ENCODE measurements at places on chromosomes 11 and 22.

DNA sequence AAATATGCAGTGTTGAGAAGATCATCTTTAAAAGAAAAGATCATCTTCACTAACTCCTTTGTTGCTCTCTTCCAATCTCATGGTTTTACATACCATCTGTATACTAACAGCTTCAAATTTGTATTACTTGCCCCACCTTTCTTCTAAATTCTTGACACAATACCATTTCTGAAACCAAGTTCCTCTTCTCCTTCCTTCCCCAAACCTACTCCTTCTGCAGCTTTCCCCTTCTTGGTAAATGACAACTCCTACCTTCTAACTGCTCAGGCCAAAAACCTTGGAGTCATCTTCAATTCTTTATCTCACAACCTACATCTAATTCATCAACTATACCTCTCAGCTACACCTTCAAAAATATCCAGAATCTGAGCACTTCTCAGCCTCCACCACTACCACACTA is 9.3 kb downstream of the PRCP start:
- no peak for DNase-seq

DNA sequence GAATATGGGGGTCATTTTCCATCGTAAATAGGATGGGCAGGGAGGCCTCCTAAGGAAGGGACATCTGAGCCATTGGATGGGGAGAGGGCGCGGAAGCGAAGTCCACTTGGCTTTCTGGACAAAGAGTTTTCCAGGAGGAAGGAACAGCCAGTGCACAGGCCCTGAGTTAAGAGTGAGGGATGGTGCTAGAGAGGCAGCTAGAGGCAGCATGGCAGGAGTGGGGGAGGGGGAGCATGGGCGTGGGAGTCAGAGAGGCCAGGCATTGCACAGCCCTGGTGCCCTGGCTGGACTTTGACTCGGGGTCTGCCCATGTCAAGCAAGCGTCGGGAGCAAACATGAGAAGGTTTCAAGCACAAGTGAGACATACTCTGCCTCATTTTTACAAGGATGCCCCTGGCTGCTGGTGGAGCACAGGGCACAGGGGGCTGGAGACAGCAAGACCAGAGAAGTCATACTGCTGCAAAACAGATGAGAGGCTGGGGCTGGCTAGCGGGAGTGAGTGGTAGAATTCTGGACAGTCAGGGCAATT is 9.0 kb downstream of the GNAZ start:
- DNase-seq = no peak

DNA sequence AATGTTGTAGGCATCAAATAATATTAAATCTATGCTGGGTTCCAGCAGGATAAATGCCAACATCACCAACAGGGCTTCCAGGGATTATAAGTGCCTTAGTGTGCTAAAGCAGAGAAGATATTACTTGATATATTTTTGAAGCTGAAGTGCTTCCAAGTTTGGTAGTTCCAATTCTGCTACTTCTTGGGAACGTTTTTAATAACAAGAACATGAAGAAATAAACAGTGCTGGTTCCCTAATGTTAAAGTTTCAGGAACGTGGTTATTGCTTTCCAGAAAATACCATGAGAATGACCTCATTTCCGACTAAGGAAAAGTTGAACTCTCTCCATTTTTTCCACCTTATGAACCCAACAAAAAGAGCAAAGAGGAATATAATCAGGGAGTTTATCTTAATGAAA is 4.6 kb upstream of the RNF185 start:
- DNase-seq = no peak

DNA sequence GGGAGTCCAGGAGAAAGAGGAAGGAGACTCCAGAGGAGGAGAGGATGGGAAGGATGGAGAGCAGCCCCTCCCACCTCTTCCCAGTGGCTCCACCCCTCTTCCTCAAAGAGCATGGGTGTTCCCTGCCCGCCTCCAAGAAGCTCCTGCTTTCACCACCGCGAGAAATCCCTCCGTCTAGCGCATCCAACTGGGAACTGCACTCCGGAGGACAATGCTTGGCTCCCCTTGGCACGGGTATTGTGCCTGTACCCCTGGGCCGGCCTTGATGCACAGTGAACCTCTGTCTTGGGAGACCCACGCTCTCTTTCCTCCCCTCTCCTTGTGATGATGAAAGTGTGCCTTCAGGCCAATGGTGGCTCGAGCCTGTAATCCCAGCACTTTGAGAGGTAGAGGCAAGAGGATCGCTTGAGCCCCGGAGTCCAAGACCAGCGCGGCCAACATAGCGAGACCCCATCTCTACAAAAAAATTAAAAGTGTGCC is 14.9 kb upstream of the ADA2 start:
- DNase-seq = no peak

GRCh38 chr11:119263352-119263940 is 53.5 kb downstream of the MCAM start:
- no peak for DNase-seq
